Activated T-cell treated with anti-CD3 and anti-CD28 coated beads, Interleukin-2, amount 50 U/mL, for 72 hours (primary cell): ENCODE measurements at places on chromosomes 7 and 10. TPM values are rescaled to one million over a fixed set of nuclear protein-coding genes. Genes with fewer than 3 reads are reported as not detected.

DNA sequence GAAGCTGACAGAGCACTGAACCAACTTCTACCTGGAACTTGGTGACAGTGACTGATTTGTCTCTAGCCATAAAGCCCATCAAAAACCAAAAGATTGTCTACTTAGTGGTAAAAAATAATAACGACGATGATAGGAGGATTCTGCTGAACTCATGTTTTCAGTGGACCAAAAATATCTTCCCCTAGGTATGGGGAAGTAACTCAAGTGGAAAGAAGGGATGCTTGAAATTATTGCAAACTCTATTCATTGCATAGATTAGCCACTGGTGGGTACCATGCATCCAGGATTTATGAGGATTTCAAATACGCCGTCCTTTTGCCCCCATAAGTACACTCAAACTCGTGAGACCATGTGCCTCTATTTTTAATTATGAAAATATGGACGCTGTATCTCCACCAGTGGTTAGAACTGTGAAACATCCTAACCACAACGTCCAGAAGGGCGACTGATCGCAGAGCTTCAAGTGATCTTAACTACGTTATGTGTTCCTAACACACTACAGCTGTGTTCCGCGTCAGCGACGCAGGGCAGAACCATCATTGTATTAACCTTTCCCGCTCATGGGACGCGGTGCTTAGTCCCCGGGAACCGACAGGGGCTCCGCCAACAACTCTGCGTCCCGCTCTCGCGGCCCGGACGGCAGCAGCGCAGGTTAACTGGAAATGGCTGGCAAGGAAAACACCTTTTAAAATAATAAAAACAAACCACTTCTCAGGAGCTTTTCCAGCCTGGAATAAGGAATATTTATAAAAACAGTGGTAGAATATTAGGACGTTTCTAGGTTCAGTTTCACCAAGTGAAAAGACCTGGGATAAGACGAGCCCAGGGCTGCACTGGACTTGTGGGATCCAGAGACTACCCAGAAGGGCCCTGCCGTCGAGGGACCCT lies 776 bp downstream of the PEX1 start:
- DNase-seq = peak; percentile 66
- peak overlapping the region; percentile 96 for H3K4me3 ChIP-seq
- H3K4me1 ChIP-seq = peaks cover 34% of the 10 kb centered on the region
- no peaks in the 10 kb centered on the region for H3K27me3 ChIP-seq
- H3K36me3 ChIP-seq = peaks cover 7% of the 10 kb centered on the region
- peak overlapping the region; percentile 95 for H3K27ac ChIP-seq

GRCh38 chr7:317643-318405 lies 27.9 kb downstream of the FOXL3 start:
- no peaks in the 10 kb centered on the region for H3K4me1 ChIP-seq
- H3K4me3 ChIP-seq = no peak overlapping the region
- no peaks in the 10 kb centered on the region for H3K36me3 ChIP-seq

The NKX1-2 gene
- total RNA-seq = not detected

DNA sequence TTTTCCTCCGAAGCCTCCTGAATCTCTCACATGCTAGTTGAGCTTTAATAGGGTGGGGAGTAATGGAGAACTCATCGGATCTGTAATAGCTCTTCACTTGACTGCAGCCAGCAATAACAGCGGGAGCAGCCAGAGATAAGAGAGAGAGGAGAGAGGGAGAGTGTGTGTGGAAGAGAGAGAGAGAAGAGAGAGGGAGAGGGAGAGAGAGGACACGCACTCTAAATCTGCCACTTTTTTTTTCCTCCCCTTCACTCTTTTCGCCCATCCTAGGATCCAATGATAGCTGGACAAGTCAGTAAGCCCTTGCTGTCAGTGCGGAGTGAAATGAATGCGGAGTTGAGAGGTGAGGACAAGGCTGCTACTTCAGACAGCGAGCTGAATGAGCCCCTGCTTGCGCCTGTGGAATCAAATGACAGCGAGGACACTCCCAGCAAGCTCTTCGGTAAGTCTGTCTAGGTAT lies 107.9 kb downstream of the POU6F2 start:
- H3K36me3 ChIP-seq = no peaks in the 10 kb centered on the region
- no peak overlapping the region for H3K27ac ChIP-seq
- peaks cover 6% of the 10 kb centered on the region for H3K4me1 ChIP-seq
- H3K4me3 ChIP-seq = no peak overlapping the region
- DNase-seq = no peak
- H3K27me3 ChIP-seq = peaks cover 18% of the 10 kb centered on the region

DNA sequence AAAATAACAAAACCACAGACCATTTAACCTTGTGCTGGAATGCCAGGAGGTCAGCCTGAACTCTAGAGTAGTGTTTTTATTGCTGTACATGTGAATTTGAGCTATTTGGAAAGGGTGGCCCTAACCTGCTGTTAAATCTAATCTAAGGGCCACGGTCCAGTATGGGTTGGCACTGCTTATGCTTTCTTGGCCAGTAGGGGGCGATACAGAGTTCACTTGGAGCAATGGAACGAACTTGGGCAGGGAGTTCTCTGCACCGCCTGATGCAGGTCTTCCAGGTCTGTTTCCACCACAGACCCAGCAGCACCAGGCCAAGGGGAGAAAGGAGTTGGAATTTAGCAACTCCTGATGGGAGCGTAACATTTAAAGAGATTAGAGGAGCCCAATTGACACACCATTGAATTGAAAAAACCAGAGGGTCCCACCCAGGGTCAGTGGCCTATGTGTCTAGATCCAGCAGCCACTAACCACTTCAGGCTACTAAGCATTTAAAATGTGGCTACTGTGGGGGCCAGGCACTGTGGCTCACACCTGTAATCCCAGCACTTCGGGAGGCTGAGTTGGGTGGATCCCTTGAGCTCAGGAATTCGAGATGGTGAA lies 75.7 kb upstream of the EFCAB10 start:
- H3K4me1 ChIP-seq = peaks cover 5% of the 10 kb centered on the region
- peak; percentile 80 for DNase-seq
- no peaks in the 10 kb centered on the region for H3K27me3 ChIP-seq
- H3K4me3 ChIP-seq = no peak overlapping the region

GRCh38 chr10:131146790-131147189 lies 164.7 kb downstream of the TCERG1L start:
- H3K4me3 ChIP-seq = no peak overlapping the region
- no peaks in the 10 kb centered on the region for H3K4me1 ChIP-seq
- H3K36me3 ChIP-seq = no peaks in the 10 kb centered on the region
- no peaks in the 10 kb centered on the region for H3K27me3 ChIP-seq
- DNase-seq = no peak

- H3K27ac ChIP-seq = no peak overlapping the region
- H3K4me1 ChIP-seq = no peaks in the 10 kb centered on the region
- H3K27me3 ChIP-seq = no peaks in the 10 kb centered on the region
- H3K36me3 ChIP-seq = no peaks in the 10 kb centered on the region
- DNase-seq = no peak
- H3K4me3 ChIP-seq = no peak overlapping the region
Observed at GRCh38 chr7:40520986-40521738, 386.4 kb downstream of the SUGCT start.

GRCh38 chr7:136923111-136923667 lies 54.7 kb downstream of the CHRM2 start:
- H3K36me3 ChIP-seq = no peaks in the 10 kb centered on the region
- no peak overlapping the region for H3K27ac ChIP-seq
- H3K27me3 ChIP-seq = no peaks in the 10 kb centered on the region
- no peaks in the 10 kb centered on the region for H3K4me1 ChIP-seq
- no peak overlapping the region for H3K4me3 ChIP-seq

The EXOSC1 gene
- 75.3 TPM for total RNA-seq

- H3K4me1 ChIP-seq = peaks cover 7% of the 10 kb centered on the region
- H3K36me3 ChIP-seq = peaks cover 5% of the 10 kb centered on the region
- no peak for DNase-seq
- no peaks in the 10 kb centered on the region for H3K27me3 ChIP-seq
Observed at GRCh38 chr7:66142334-66142733, 27.7 kb downstream of the CRCP start.

- H3K36me3 ChIP-seq = peaks cover 7% of the 10 kb centered on the region
- peak overlapping the region; percentile 63 for H3K27ac ChIP-seq
- peak overlapping the region; percentile 34 for H3K4me3 ChIP-seq
- peaks cover 30% of the 10 kb centered on the region for H3K4me1 ChIP-seq
Observed at GRCh38 chr7:106657085-106657991, 3.6 kb downstream of the CCDC71L start.

The CHST3 gene
- 0.38 TPM for total RNA-seq

The HOGA1 gene
- total RNA-seq = not detected

DNA sequence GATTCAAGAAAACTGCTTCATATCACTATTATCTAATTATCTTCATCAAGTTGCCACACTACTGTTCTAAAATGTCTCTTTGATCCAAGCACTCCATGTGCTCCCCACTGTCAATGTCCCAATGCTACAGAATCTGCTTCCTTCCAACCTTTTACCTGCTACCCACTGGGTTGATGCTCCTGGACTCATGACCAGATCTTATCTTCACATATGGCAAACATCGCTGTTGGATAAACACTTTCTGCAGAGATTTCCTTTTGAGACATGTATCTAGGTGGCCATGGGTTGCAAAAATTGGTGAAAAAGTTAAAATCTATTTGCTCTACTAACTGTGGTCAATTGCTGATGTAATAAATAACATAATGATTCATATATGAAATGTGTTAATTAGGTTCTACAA lies 24.5 kb upstream of the SEMA3C start:
- DNase-seq = no peak
- H3K27me3 ChIP-seq = no peaks in the 10 kb centered on the region
- no peak overlapping the region for H3K27ac ChIP-seq

The HTR5A gene
- not detected for total RNA-seq

DNA sequence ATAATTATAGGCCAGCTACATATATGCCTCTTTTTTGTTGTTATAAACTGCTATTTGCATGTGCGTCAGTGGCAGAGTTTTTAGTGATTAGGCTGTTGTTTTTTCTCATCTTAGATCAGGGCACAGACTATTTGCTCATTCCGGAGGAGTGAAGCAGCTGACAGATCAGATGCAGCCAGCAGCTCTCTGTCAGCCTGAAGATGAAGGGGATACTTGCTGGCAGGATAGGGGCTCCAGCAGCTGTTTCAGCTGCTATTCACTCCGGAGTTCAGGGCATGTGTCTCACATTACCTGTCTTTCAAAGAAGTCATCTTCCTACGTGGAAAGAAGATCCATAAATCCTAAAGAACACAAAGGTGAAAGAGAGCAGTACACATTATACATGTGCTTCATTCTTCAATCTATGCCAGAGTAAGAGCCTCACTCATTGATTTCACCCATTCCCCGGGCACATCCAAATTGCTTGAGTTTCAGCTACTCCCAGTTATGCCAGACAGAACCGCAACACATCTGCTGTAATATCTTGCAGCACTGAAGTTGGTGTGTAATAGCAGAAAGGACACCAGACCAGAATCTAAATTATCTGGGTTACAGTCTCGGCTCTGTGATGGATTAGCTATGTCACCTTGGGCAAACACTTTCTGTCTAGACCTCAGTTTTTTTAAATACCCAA lies 182.8 kb upstream of the CHRM2 start:
- H3K27ac ChIP-seq = no peak overlapping the region
- H3K4me1 ChIP-seq = no peaks in the 10 kb centered on the region
- H3K4me3 ChIP-seq = no peak overlapping the region
- H3K27me3 ChIP-seq = no peaks in the 10 kb centered on the region
- H3K36me3 ChIP-seq = no peaks in the 10 kb centered on the region

The XRCC2 gene
- 13.2 TPM for total RNA-seq

GRCh38 chr7:28083998-28084985 lies 96.3 kb downstream of the JAZF1 start:
- no peak overlapping the region for H3K27ac ChIP-seq
- no peaks in the 10 kb centered on the region for H3K27me3 ChIP-seq
- no peaks in the 10 kb centered on the region for H3K36me3 ChIP-seq
- DNase-seq = no peak
- H3K4me3 ChIP-seq = no peak overlapping the region

DNA sequence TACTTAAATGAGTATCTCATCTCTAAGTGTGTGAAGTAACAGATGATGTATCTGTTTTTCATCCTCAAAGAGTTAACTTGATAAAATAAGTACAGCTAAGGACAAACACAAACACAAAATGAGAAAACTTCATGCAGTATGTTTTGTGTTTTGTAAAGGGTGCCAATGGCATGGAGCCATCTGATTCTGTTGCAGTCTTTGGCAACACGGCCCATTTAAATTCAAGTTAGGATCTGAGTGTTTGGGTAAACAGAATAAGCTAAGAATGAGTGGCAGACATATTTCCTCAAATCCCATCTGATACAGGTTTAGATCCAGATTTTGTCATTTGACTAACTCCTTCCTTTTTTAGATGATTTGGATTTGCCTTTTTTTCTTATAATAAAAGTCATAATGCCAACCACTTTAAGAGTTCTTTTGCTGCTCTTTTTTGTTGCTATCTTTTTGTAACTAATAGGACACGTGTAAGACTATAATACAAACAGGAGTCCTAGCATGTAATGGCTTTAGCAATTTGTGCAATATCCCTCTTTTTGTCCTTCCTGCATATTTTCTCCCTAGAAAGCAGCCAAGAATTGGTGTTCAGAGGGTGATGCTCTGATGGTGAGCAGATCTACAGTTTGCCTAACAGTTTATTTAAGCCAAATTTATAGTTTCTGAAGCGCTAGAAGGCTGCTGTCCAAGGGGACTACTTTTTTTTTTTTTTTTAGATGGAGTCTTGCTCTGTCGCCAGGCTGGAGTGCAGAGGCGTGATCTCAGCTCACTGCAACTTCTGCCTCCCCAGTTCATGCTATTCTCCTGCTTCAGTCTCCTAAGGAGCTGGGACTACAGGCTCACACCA lies 18.9 kb upstream of the ACTA2 start:
- H3K4me3 ChIP-seq = no peak overlapping the region
- H3K27ac ChIP-seq = no peak overlapping the region

- no peaks in the 10 kb centered on the region for H3K27me3 ChIP-seq
- H3K4me3 ChIP-seq = no peak overlapping the region
- H3K27ac ChIP-seq = peak overlapping the region; percentile 29
- peaks cover 8% of the 10 kb centered on the region for H3K36me3 ChIP-seq
- DNase-seq = no peak
- H3K4me1 ChIP-seq = no peaks in the 10 kb centered on the region
Observed at GRCh38 chr7:105487579-105488571, 34.2 kb downstream of the PUS7 start.

DNA sequence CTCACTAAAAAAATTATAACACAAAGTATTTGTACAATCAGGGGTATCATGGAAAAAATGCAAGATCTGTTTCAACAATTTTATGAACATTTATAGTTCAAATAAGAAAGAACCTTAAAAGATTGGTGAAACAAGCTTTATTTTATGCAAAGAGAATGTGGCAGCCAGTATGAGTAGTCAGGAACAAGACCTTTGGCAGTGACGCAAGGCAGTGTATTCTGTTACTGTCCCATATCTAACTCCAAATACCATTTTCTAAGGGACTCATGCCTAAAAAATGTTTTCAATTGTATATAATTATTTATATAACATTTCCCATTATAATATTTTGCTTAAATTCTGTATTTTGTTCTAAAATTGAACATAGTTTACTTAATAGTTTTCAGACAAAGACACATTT lies 19.1 kb upstream of the FAM53B start:
- no peak overlapping the region for H3K27ac ChIP-seq
- no peaks in the 10 kb centered on the region for H3K4me1 ChIP-seq
- no peak for DNase-seq
- no peaks in the 10 kb centered on the region for H3K27me3 ChIP-seq
- H3K36me3 ChIP-seq = peaks cover 9% of the 10 kb centered on the region
